ENCODE measurements at places on chromosomes 7 and 10. TPM values are rescaled to one million over a fixed set of nuclear protein-coding genes. Genes with fewer than 3 reads are reported as not detected.

The FGL2 gene
- total RNA-seq = not detected

The AKR1D1 gene
- not detected for total RNA-seq

- no peak overlapping the region for H3K4me3 ChIP-seq
- no peaks in the 10 kb centered on the region for H3K4me1 ChIP-seq
- H3K36me3 ChIP-seq = no peaks in the 10 kb centered on the region
These were observed 17.7 kb downstream of the CACNB2 start for GRCh38 chr10:18157881-18158280.

DNA sequence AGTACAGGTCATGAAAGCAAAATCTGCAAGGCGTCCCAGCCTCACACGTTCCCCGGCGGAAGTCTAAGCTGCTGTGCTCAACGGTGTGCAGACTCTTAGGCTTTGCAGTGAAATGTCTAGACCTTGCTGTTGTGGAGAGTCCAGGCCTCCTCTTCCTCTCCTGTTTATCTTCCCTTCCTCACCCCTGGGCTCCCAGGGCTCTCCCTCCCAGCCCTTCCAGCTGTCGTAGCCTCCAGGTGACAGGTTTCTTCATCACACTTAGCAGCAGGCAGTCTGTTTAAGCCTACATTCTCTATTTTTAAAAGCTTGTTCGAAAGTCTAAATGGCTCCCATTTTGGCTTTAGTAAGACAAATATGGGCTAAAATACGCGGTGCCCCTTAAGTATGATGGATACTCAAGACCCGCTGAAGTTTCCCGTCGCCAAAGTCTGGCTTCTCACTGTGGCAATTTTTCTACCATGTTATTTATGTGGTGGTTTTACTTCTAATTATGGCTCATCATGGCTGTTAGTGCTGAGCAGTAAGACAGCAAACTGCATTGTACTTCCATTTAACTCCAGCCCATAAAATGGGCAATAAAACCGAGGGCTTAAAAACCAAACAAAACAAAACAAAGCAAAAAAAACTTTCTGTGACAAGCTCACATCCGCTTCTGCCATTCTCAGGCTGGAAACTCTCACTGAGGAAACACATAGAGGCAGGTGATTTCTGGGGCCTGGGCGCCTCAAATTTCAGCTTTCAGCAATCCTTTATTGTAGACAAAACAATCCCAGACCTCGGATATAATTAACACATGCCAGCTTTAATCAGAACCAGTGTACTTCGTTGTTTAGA lies 243.2 kb downstream of the SNX10 start:
- DNase-seq = no peak
- H3K36me3 ChIP-seq = no peaks in the 10 kb centered on the region
- no peaks in the 10 kb centered on the region for H3K27me3 ChIP-seq
- no peak overlapping the region for H3K4me3 ChIP-seq
- H3K4me1 ChIP-seq = peaks cover 42% of the 10 kb centered on the region
- H3K27ac ChIP-seq = peak overlapping the region; percentile 45

All from glutamatergic neuron (in vitro differentiated cells).